Tibial nerve (tissue), 4 donors: ENCODE measurements at places on chromosomes 6 and 20.

DNA sequence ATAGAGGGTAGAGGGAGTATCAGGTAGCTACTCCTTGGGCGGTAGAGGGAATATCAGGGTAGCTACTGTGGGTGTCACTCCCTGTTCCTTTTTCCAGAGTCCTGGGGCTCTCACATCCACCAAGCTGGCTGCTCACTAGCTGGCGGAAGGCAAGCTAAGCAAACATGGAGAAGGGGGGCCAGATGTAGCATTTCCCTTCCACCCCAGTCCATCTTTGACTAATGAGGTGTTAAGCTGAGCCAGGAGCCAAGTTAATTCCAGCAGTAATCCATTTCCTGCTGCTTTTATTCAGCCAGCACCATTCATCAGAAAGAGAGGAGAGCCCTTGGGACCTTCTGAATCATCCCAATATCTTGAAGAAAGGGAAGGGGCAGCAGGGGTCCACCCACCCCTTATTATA lies 330.0 kb downstream of the ZFAND3 start:
- DNase-seq, result no peak

DNA sequence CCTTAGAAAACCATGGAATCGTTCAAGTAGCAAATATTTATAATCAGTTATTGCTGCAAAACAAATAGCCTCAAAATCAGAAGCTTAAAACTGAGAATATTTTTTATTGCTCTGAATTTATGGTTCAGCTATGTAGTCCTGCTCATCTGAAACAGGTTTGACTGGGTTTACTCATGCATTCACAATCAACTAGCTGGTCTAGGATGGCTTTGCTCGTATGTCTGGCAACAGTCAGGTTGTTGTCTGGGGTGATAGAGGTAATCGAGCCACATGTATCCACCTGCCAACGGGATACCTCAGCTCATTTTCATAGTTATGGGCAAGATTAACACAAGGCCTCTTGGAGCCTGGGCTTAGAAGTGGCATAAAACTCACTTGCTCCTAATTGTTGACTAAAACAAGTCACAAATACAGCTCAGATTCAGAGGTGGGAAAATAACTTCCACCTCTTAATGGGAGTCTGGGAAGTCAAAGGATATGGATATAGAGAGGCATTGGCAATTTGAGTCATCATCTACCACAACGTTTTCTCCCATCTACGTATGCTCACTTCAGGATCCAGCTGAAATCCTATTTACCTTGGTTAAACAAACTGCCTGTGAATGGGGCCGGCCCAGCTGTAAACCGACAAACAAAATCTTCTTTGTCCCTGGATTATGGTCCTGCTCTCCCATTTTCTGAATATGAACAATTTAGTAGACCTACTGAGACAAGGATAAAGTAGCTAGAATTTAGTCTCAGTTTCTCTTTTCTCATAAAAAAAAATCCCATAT lies 54.5 kb upstream of the TENT5A start:
- DNase-seq, result no peak

DNA sequence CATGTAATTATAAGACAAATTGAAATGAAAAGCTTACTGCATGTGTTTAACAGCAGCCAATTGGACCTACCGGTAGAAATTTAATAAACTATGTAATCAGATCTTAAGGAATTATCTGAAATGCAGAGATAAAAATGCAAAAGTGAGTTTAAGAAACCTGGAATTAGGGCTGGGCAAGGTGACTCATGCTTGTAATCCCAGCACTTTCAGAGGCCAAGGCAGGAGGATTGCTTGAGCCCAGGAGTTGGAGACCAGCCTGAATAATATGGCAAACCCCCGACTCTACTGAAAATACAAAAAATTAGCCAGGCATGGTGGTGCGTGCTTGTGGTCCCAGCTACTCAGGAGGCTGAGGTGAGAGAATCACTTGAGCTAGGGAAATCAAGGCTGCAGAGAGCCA lies 74.1 kb downstream of the HFE start:
- no peak for DNase-seq

DNA sequence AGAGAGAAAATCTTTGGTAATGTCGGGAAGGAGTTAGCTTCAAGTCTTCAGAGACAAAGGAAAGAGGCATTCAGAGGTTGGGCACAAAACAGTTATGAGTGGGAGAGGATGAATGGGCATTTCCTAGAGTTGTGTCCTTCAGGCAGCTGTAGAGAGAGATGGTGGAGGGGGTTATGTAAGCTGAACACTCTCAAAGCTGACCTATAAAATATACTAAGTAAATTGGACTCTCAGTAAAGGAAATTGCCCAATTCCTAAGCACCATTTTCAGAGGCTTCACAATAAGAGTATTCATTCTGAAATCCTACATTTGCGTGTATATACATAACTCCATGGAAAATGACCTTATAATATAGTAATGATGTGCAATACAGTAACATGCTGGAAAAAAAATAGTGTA lies 161.2 kb downstream of the KCNQ5 start:
- no peak for DNase-seq
